Fibroblast of skin of left quadriceps (primary cell): ENCODE measurements at places on chromosomes 2 and 18.

- DNase-seq: peak; percentile 94
Measured at GRCh38 chr2:100008956-100009355, 133.4 kb downstream of the AFF3 start.

DNA sequence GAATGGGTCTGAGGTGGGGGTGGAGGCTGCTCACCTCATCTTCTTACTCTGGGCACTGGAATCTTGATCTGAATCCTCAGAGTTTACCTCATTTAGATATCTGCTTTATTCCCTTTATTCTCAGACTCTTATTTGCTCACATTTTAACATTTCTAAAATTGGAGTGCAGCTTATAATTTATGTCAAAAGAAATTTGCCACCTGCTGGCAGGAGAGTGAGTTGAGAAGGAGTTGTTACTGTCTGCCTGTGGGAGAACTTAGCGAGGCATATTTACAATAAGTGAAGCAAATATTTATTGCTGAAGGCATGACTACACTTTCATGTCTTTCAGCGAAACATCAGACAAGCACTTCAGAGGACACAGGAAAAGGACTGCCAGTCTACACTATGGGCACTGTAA lies 16.4 kb upstream of the KIAA2012 start:
- DNase-seq: no peak

GRCh38 chr2:64036034-64036705 lies 16.9 kb upstream of the VPS54 start:
- DNase-seq: peak; percentile 37

DNA sequence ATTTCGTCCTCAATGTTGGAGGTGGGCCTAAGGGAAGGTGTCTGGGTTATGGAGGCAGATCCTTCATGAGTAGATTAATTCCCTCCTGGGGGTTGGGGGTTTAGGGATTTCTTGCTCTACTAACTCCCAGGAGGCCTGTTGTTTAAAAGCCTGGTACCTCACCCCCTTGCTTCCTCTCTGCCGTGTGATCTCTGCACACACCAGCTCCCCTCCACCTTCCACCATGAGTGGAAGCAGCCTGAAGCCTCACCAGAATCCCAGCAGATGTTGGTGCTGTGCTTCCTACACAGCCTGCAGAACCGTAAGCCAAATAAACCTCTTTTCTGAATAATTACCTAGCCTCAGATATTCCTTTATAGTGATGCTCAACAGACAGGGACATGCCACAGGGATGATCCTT lies 141.5 kb downstream of the ZNF516 start:
- no peak for DNase-seq

DNA sequence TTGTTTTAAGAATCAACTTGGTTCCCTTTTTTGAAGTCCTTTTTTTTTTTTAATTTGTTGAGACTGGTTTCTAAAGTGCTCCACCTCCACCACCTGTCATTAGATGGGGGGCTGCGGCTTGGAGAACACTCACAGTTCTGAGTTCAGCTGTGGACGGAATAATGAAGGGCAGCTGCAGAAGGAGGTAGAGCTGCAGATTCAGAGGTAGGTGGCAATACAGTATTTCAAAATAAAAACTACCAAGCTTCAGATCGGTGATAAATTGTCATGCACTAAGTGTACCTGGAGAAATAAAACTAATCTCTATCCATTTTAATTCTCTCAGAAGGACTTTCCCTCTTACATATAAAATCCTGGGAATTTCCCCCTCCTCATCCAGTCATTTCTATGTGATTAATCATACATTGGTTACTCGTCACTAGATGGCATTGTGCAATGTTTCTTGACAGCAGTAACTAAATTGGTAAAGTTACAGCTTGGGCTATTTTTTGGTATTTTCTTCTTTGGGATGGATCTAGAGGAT lies 81.1 kb upstream of the SLC39A10 start:
- peak; percentile 85 for DNase-seq
